ENCODE measurements at places on chromosomes 1 and 21.

- no peak for DNase-seq
These were observed 63.0 kb downstream of the RHBG start for GRCh38 chr1:156431769-156432668.

GRCh38 chr21:32336711-32337110 is 38.1 kb downstream of the MRAP start:
- DNase-seq: no peak

- DNase-seq: no peak
These were observed 104.4 kb upstream of the GNG12 start for GRCh38 chr1:67937651-67938050.

DNA sequence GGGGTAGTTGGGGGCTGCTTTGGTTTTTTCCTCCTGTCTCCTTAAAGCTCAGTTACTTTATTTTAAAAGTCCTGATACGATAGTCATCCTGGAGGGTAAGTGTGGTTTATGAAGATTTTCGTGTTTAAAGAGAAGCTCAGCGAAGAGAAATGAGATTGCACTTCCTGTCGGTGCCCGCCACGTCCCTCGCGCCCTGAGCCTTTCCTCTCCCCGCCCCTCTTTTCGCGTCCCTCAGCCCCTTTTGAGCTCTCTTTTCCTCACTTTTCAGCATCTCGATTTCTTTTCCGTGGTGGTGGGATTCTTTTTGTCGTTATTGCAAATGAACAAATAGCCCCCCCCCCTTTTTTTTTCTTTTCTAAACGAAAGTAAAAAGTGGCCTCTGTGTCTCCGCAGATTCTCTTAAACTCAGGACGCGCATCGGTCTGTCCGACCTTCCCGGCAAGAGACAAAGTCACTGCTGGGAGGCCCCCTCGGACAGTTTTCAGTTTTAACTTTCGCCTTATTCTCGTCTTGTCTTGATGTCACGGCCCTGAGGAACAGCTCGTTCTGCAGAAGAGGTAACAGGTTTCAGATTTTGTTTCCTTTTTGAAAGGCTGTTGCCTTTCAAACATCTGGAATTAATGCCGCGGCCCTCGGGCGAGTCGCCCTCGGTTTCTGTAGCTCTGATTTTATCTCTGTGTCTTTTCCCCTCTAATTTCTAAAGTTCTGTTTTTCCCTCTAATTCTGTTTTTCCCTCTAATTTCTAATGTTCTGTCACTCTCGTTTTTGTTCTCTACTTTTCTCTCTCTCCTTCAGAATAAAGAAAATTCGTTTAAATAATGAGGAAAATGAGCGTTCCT is 1.0 kb upstream of the DMRTA2 start:
- no peak for DNase-seq

GRCh38 chr1:1461721-1462317 is 9.7 kb upstream of the ATAD3B start:
- DNase-seq: no peak

DNA sequence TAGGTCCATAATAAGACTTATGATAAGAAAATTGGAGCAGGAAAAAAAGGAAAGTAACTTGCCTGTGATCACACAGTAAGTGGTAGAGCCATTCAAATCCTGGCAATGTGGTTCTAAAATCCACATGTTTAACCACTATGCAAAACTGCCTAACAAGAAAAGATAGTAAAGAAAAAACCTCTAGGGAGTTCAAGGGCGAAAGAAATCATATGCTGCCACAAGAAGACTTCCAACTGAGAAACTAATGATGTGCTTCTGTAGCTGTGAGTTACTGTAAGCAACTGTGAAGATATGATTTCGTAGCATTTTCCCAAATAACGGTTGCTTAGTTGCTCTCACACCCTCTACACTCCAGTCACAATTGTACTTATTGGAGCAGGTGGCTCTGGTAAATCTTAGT is 20.9 kb upstream of the LYPLAL1 start:
- no peak for DNase-seq

GRCh38 chr1:201176940-201177339 is 13.7 kb upstream of the IGFN1 start:
- no peak for DNase-seq

- no peak for DNase-seq
These were observed 40.9 kb downstream of the PLA2G4A start for GRCh38 chr1:186869526-186870228.

DNA sequence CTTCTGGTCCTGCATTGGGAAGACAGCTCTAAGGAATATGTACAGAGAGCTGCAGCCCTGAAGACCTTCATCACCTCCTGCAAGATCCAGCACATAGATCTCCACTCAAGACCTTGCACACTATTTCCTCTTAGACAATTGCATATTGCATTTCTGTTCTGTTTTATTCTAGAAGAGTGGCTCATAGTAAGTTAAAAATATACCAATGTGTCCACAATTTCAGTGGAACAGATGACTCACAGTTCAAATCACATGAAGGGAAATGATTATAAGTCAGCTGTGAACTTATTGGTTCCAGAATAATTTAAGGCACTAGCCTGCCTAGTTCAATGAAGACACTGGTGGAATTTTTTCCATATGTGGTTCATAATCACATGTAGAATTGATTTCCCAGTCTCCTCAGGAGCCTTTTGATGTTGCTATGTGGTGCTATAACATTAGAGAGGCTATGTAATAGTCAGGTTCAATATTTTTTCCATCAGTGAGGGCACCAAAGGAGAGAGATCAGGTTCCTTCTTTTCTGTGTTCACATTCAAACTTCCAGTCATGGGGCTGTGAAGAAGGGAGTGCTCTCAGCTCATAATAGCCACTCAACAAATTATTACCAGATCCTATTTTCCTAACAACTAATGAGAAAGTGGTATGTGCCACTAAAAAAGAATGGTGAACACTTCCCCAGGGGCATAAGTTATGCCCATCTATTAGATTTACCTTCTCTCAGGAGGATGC is 9.8 kb upstream of the AK5 start:
- no peak for DNase-seq

- DNase-seq: no peak
These were observed 59.8 kb downstream of the CRB1 start for GRCh38 chr1:197327776-197328364.

- no peak for DNase-seq
These were observed 681.2 kb downstream of the PLPP3 start for GRCh38 chr1:55898181-55898580.

DNA sequence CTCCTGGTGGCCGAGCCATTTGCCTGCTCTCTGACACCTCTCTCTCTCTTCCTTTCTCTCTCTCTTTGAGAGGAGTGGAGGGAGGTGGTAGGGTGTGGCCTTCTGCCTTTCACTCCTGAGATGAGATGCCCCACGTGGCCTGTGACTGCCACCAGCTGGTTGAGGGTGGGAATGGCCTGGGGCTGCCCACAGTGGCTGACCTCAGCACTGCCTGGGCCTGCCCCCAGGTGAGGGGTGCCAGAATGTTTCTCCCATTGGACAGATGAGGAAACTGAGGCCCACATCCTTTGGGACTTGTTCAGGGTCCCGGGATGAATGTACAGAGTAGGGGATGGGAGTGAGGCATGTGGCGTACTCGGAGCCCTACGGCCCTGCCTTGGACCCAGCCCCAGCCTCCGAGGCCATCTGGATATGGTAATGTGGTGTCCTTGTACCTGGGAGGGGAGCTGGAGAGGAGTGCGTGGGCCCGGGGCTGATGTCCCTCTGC is 12.7 kb upstream of the C1orf167 start:
- DNase-seq: no peak

Data from esophagus squamous epithelium (tissue), 5 donors.